Activated CD8-positive, alpha-beta T cell treated with anti-CD3 and anti-CD28 coated beads for 36 hours (primary cell): ENCODE measurements at places on chromosomes 12 and 14. TPM values are rescaled to one million over a fixed set of nuclear protein-coding genes. Genes with fewer than 3 reads are reported as not detected.

The GLIPR1L2 gene
- total RNA-seq, result 0.27 TPM

The C12orf54 gene
- total RNA-seq, result not detected

The OR4K2 gene
- total RNA-seq, result not detected

The JPH4 gene
- total RNA-seq, result 0.51 TPM

The ZNF664 gene
- total RNA-seq, result 53.4 TPM

The GPR135 gene
- 1.7 TPM for total RNA-seq

The TMEM119 gene
- total RNA-seq, result not detected

The CYP46A1 gene
- 0.20 TPM for total RNA-seq

The B4GALNT3 gene
- 2.8 TPM for total RNA-seq

The REM2 gene
- 0.20 TPM for total RNA-seq

The OTOGL gene
- total RNA-seq, result not detected

The GLT8D2 gene
- not detected for total RNA-seq

The OTUB2 gene
- 0.29 TPM for total RNA-seq

The STAB2 gene
- total RNA-seq, result not detected

The TESPA1 gene
- 107 TPM for total RNA-seq

The OR4N5 gene
- total RNA-seq, result not detected

The GPR132 gene
- total RNA-seq, result 15.1 TPM

The MSRB3 gene
- not detected for total RNA-seq

The PPP1R1A gene
- total RNA-seq, result not detected

The MMP14 gene
- 1.9 TPM for total RNA-seq

The SLCO1A2 gene
- not detected for total RNA-seq

The P2RX4 gene
- total RNA-seq, result 12.2 TPM

The POTEG gene
- total RNA-seq, result not detected

The TMED10 gene
- 173 TPM for total RNA-seq

The TMEM179 gene
- not detected for total RNA-seq

The KRT79 gene
- total RNA-seq, result 1.6 TPM

The ACOT4 gene
- total RNA-seq, result 2.2 TPM

The CYP27B1 gene
- 7.6 TPM for total RNA-seq

The EML1 gene
- 0.56 TPM for total RNA-seq

The TMEM253 gene
- not detected for total RNA-seq

The GYS2 gene
- total RNA-seq, result not detected

The VWF gene
- total RNA-seq, result 0.13 TPM

The TOMM20L gene
- total RNA-seq, result not detected

The CCDC198 gene
- not detected for total RNA-seq
